ENCODE measurements at places on chromosomes 7 and 10.

- no peak overlapping the region for H3K27ac ChIP-seq
- H3K4me1 ChIP-seq: peaks cover 13% of the 10 kb centered on the region
- H3K36me3 ChIP-seq: peaks cover 29% of the 10 kb centered on the region
- no peaks in the 10 kb centered on the region for H3K27me3 ChIP-seq
- no peak for DNase-seq
These were observed 68.5 kb downstream of the MICU1 start for GRCh38 chr10:72557362-72557761.

- no peak overlapping the region for H3K27ac ChIP-seq
- H3K4me1 ChIP-seq: no peaks in the 10 kb centered on the region
- H3K27me3 ChIP-seq: peaks cover 29% of the 10 kb centered on the region
- no peaks in the 10 kb centered on the region for H3K36me3 ChIP-seq
These were observed 6.0 kb downstream of the INSYN2A start for GRCh38 chr10:127190427-127190826.

DNA sequence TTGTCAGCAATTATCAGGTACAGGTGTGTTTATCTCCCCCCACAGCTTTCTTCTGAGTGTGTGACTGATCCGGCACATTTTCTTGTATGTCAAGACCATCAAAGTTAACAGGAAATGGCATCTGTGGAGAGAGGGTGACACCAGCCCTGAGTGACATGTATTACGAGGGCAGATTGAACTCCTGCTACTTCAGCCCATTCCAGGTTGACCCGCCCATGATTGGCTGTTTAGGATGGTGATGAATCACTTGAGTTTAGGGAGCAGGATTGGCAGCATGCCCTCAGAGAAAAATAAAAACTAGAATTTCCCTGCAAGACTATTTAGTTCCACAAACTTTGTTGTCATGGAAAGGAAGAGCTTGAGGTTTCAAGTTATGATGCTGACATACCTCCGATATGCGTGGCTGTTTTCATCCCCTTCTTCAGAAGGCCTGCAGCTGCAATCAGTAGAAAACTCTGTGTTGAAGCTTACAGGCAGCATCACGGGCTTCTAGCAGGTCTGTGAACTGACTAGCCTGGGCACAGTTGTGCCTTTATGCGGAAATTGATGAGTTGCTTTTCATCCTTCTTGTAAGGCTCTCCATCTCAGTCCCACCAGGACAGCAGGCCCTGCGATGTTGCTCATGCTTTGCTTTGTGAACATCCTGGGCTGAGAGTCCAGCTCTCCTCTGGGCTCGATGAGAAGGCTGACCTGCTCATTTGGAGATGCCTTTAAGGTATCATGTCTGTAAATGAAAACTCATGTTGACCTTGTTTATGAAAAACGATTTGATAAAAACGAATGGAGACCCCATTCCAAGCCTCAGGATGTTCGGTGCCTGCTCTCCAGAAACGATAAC, 8.0 kb upstream of the CELF2 start:
- peak; percentile 34 for DNase-seq
- H3K27me3 ChIP-seq: peaks cover 57% of the 10 kb centered on the region
- H3K4me3 ChIP-seq: no peak overlapping the region
- no peaks in the 10 kb centered on the region for H3K36me3 ChIP-seq

GRCh38 chr7:148397551-148397950, 193.0 kb upstream of the C7orf33 start:
- no peak for DNase-seq
- peaks cover 2% of the 10 kb centered on the region for H3K4me1 ChIP-seq
- H3K27ac ChIP-seq: no peak overlapping the region
- H3K4me3 ChIP-seq: no peak overlapping the region

DNA sequence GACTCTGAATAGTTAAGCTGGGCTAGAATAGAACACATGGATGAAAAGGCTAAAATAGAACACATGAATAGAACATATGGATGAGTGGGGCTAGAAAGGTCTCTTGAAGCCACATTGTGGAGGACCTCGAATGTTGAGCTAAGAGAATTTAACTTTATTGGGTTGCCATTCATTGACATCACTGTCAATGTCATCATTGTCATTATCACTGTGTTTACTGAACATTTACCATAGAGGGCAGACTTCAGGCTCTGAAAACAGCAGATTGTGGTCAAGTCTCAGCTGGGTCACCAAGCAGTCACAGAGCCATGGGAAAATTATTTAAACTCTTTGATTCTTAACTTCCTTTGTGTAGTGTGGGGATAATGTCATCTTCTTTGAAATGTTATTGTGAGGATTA, 80.4 kb downstream of the WDFY4 start:
- no peaks in the 10 kb centered on the region for H3K4me1 ChIP-seq
- peaks cover 6% of the 10 kb centered on the region for H3K27me3 ChIP-seq
- no peaks in the 10 kb centered on the region for H3K36me3 ChIP-seq

DNA sequence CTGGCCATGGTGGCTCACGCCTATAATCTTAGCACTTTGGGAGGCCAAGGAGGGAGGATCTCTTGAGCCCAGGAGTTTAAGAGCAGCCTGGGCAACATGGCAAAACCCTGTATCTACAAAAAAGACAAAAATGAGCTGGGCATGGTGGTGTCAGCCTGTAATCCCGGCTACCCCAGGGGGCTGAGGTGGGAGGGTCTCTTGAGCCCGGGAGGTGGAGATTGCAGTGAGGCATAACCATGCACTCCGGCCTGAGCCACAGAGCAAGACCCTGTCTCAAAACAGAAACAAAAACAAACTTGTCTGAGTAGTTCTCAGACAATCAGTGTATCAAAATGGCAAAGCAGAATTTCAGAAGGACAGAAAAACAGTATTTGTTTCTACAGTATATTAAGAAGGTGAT, 45.2 kb upstream of the BPGM start:
- no peak for DNase-seq
- peaks cover 1% of the 10 kb centered on the region for H3K4me1 ChIP-seq
- no peak overlapping the region for H3K27ac ChIP-seq
- H3K27me3 ChIP-seq: peaks cover 8% of the 10 kb centered on the region

- H3K27ac ChIP-seq: no peak overlapping the region
- DNase-seq: no peak
- no peaks in the 10 kb centered on the region for H3K4me1 ChIP-seq
- H3K27me3 ChIP-seq: no peaks in the 10 kb centered on the region
These were observed 577.8 kb downstream of the ETV1 start for GRCh38 chr7:13411636-13412035.

DNA sequence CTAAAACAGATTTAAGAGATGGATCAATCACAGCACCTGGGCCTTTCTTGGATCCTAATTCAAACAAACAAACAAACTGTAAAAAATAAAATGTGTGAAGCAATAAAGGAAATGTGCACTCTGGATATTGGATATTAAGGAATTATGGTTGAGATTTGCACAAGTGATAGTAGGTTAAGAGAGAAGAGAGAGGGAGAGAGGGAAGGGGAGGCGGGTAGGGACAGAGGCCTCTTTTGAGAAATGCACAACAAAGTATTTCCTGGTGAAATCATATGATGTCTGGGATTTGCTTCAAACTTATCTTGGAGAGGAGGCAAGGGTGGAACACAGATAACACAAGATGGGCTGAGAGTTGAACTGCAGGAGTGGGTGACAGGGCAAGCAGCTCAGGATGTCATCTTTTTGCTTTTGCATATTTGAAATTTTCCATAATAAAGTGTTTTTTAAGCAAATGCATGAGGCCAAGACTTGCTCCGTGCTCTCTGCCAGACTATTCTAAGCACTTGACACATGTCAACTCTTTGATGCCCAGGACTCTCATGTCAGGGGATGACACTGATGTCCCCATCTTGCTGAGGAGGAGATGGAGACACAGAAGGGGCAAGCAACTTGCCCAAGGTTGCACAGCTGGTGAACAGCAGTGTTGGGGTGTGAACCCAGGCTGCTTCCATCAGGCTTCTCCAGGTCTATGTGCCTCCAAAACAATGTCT, 9.1 kb upstream of the AEBP1 start:
- H3K27me3 ChIP-seq: no peaks in the 10 kb centered on the region
- H3K4me1 ChIP-seq: peaks cover 13% of the 10 kb centered on the region
- H3K36me3 ChIP-seq: no peaks in the 10 kb centered on the region

DNA sequence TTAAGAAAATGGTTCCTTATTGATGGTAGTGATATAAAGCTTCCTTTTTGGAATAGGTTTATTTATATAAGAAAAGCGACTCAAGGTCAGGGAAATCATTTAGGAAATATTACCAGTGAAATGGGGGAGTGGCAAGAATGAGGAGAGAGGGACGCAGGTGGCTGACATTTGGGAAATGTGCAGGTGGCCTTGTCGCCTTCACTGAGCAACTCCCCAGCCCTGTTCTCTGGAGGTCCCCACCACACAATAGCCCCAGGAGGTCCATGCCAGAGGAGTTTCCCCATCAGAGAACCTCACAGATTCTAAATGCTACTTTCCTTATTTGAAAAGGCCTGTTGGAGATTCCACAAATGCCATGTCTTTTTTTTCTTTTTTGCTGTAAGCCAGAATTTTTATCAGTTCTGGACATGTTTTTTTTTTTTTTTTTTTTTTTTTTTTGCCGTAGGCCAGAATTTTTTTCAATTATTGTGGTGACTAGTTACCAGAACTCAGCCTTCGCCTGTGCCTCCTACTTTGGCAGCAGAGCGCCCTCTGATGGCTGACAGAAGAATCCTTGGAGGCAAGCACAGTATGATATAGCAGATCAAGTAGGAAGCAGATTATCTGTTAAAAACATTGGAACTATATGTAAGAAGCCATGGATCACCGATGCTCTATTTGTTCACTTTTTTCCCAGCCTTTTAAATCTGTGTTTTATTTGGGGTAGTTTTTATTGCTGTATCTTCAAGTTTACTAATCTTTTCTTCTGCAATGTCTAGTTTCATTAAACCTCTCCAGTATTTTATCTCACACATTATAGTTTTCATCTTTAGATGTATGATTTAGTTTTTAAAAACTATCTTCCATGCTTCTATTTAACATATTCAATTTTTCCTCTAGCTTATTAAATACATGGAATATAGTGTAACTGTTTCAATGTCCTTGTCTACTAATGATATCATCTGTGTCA, 18.6 kb downstream of the OPALIN start:
- no peak overlapping the region for H3K4me3 ChIP-seq
- no peak overlapping the region for H3K27ac ChIP-seq
- no peaks in the 10 kb centered on the region for H3K27me3 ChIP-seq
- H3K4me1 ChIP-seq: peaks cover 6% of the 10 kb centered on the region
- H3K36me3 ChIP-seq: no peaks in the 10 kb centered on the region

- H3K4me1 ChIP-seq: no peaks in the 10 kb centered on the region
- no peaks in the 10 kb centered on the region for H3K36me3 ChIP-seq
- no peaks in the 10 kb centered on the region for H3K27me3 ChIP-seq
These were observed 70.2 kb upstream of the ADAM12 start for GRCh38 chr10:126458466-126458865.

DNA sequence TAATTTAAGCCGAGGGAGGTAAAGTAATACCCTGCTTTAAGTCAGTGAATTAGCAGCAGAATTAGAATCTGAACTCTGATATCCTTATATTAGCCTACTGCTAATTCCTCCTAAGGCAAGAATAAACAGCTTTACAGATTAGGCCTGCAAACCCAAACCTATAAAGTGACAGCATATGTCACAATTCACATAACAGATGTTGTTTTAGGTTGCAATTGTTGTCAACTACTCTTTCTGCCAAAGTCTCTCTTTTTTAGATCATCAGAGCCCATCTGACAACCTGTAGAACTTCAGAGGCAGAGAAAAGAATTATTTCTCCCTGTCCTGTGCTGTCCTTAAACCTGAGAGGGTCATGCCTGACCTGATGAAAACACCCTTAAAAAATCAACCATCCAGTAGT, 167.2 kb downstream of the PRKG1 start:
- H3K27ac ChIP-seq: no peak overlapping the region
- no peaks in the 10 kb centered on the region for H3K36me3 ChIP-seq
- H3K27me3 ChIP-seq: no peaks in the 10 kb centered on the region
- H3K4me3 ChIP-seq: no peak overlapping the region
- no peaks in the 10 kb centered on the region for H3K4me1 ChIP-seq

GRCh38 chr10:35640474-35640873, 1.6 kb downstream of the FZD8 start:
- peaks cover 21% of the 10 kb centered on the region for H3K4me1 ChIP-seq
- H3K27me3 ChIP-seq: peaks cover 56% of the 10 kb centered on the region
- no peaks in the 10 kb centered on the region for H3K36me3 ChIP-seq
- H3K4me3 ChIP-seq: peak overlapping the region; percentile 66
- peak; percentile 25 for DNase-seq

GRCh38 chr7:28984631-28985030, 26.5 kb upstream of the TRIL start:
- H3K27ac ChIP-seq: no peak overlapping the region
- H3K36me3 ChIP-seq: no peaks in the 10 kb centered on the region
- H3K4me1 ChIP-seq: no peaks in the 10 kb centered on the region

GRCh38 chr7:6554848-6555247, 3.6 kb upstream of the GRID2IP start:
- H3K27ac ChIP-seq: peak overlapping the region; percentile 79
- H3K27me3 ChIP-seq: no peaks in the 10 kb centered on the region
- H3K36me3 ChIP-seq: no peaks in the 10 kb centered on the region
- peak overlapping the region; percentile 34 for H3K4me3 ChIP-seq
- DNase-seq: peak; percentile 23

DNA sequence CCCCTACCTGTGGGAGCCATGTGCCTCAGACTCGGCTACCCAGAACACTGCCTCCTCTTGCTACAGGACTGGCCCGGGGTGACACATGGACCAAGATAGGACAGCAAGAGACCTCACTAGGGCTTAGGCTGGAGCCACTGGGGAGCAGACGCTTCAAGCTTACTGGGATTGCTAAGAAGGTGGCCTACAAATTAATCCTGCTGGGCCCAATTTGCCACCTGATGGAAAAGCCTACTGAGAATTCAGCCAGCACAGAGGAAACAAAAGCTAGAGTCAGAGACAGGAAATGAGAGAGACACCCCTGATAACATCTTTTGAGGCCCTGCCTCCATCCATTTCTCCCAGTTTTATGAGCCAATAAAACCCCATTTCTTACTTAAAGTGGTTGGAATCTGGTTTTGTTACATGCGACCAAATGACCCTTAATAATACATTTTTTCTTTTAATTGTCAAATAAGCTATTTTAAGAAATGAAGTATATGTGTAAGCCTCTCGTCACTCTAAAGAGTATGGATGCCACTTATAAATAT, 282.1 kb downstream of the CXCL12 start:
- H3K27me3 ChIP-seq: no peaks in the 10 kb centered on the region
- H3K4me1 ChIP-seq: no peaks in the 10 kb centered on the region
- no peaks in the 10 kb centered on the region for H3K36me3 ChIP-seq
- no peak overlapping the region for H3K27ac ChIP-seq

- no peaks in the 10 kb centered on the region for H3K36me3 ChIP-seq
- no peak for DNase-seq
- H3K27me3 ChIP-seq: peaks cover 1% of the 10 kb centered on the region
- H3K4me3 ChIP-seq: no peak overlapping the region
These were observed 34.4 kb upstream of the YAE1 start for GRCh38 chr7:39531818-39532217.

- DNase-seq: no peak
- no peak overlapping the region for H3K4me3 ChIP-seq
- H3K27me3 ChIP-seq: no peaks in the 10 kb centered on the region
- no peak overlapping the region for H3K27ac ChIP-seq
- peaks cover 66% of the 10 kb centered on the region for H3K4me1 ChIP-seq
These were observed 9.9 kb downstream of the TASOR2 start for GRCh38 chr10:5694573-5694972.

DNA sequence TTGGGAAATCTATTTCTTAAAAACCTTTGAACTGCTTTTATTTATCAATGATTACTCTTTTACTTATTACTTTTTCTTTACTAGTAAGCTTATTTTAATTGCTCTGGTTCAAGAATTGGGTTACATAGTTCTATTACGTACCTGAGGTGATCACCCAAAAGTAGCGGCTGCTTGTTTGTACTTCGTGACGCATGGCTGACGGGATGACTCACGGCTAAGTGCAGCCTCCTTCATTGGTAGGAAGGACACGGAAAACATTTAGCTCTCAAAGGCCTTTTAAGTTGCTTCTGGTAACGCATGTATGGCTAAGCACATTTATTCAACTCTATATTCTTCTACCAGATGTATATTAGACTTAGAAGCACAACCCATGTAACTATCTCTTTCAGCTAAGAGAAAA, 285.8 kb upstream of the SP4 start:
- no peaks in the 10 kb centered on the region for H3K36me3 ChIP-seq
- peaks cover 3% of the 10 kb centered on the region for H3K27me3 ChIP-seq
- H3K4me1 ChIP-seq: no peaks in the 10 kb centered on the region
- H3K4me3 ChIP-seq: no peak overlapping the region
- no peak overlapping the region for H3K27ac ChIP-seq
- DNase-seq: no peak
